ENCODE measurements at places on chromosomes 1 and 21.

DNA sequence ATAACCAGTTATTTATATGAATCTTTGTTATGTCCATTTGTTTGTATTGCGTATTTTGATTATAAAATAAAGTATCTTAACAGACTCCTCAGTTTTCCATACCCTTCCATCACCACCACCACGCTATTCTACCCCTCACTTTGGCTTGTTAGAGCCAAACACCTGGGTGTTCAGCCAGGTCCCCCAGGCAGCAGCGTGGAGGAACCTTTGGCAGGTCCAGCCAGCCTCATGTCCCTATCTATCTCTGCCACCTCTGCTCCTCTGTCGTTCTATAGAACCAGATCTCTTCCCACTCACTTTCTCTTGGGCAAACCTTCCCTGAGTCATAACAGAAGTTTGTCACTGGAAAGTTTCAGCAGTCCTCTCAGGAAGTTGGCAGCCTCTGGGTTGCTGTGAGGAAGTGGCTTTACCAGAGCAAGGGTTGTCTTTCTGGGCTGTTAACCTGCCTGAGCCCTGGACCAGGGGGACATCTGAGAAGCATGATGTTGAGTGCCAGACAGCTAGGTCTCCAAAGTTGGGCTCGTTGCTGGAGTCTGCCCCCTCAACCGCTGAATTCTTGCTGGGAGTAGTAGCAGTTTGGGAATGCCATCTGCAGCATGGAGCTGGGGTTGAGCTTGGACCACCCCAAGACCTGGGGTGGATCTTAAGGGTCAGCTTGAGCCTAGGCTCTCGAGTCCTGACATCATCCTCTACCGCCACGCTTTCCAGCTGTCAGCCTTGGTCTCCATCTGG, 996 bp upstream of the SH3BGRL3 start:
- no peak for DNase-seq

DNA sequence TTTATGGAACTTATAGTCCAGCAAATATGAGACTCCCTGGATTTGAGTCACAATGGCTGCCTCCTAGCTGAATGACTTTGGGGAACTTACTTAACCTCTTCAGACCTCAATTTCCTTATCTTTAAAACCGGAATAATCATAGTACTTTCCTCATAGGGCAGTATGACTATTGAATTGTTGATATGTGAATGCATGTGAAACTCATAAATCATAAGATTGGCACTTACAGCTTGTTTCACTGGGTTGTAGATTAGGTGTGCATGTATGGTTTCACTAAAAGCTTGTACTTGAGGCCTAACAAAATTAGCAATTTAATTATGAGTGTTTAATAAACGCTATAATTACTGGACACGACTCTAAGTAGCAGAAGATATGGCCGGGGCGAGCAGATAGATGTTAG, 72.5 kb downstream of the ST6GALNAC5 start:
- DNase-seq, result no peak

DNA sequence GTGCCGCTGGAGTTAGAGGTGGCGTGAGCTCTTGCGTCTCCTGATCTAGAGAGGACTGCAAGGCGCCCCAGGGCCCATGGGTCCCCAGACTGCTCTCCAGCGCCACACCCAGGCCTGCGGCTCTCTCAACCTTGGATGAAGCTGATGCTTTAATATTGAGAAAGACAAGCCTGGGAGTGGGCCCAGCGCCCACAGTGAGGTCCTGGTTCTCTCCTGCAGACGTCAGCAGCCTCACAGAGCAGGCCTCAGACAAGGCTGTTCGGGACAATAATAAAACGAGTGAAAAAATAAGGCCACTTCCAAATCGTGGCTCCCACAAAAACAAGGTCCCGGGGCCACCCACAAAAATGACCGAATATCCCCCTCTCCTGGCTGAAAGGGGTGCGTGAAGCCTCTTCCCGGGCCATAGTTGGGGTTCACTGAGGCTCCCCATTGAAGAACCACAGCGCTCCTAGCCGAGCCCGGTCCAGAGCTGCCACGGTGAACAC, 6.0 kb upstream of the DNMT3L start:
- no peak for DNase-seq

DNA sequence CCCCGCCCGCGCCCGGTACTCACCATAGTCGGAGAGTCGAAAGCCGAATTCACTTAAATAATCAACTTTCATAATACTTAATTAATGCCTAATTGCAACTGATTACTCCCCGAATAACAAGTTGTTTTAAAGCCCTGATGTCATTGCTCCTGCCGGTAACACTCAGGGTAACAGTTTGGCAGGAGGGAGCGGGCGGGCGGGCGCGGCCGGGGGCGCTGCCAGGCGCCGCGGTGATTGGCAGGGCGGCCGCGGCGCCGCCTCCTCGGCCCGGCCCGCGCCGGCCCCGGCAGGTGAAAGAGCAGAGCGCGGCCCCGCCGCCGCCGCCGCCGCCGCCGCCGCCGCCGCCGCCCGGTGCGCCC, 102.2 kb downstream of the CASZ1 start:
- DNase-seq, result peak; percentile 40

DNA sequence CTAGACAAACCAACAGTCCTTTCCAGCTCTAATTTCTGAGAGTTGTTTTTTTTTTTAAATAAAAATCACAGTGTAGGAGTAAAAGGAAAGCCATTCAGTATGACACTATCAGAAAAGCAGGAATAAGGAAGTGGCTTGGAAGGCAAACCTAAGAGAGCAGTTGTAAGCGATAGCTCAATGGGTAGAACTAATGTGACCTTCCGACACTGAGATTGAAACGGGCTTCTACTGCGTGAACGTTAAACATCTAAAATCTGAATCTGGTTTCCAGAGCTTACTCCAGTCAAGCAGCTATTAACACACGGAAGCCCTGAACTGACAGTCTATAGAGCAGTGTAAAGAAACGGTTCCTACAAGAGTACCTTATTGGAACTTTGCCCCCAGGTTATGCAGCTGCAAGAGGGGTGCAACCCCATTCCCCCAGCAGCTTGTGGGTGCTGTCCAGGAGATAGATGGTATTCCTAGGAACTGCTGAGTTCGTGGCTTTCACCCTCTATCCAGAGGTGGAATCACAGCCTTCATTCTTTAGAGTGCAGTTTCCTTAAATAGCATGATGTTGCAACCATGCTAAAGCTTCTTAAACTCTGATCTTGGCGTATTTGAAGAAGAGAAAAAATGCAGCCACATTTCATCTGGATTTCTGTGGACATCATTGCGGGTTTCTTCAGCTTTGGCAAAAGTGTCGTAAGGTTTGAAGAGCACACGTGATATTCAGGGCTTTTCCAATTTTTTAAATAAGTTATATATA, 3.3 kb upstream of the IRF2BP2 start:
- DNase-seq, result no peak

GRCh38 chr1:167197692-167198091, 23.0 kb upstream of the POU2F1 start:
- no peak for DNase-seq

- peak; percentile 34 for DNase-seq
Measured at GRCh38 chr1:171654942-171655745, 2.7 kb upstream of the MYOC start.

- DNase-seq, result no peak
Measured at GRCh38 chr21:44376606-44377005, 23.2 kb downstream of the TRPM2 start.

GRCh38 chr1:225362805-225363204, 65.0 kb downstream of the LBR start:
- DNase-seq, result no peak

DNA sequence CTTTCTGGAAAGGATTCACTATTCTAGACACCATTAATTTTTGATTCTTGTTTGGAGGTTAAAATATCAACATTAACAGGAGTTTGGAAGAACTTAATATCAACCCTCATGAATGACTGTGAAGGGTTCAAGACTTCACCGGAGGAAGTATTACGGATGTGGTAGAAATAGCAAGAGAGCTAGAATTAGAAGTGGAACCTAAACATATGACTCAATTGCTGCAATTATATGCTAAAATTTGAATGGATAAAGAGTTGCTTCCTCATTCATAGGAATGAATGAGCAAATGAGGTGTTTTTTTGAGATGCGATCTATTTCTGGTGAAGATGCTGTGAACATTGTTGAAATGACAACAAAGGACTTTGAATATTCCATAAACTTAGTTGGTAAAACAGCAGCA, 77.9 kb upstream of the TNFSF4 start:
- no peak for DNase-seq

DNA sequence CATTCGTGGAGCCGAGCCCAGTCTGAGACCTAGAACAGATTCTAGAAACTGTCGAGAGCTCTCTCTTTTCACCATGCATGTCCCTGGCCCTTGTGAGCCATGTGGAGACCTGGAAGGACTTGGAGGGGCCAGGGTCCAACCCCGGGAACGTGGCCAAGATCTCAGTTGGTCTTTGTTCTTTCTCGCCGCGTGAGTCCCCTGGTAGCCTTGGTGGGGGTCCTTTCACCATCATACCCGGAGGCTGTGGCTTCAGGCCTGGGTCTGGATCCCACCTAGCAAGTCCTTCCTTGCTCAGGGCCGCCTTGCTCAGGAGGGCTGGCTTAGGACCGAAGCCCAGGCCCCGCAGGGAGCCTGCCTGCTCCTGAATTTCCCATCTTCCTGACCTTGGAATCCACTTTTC, 168.0 kb downstream of the CAMTA1 start:
- DNase-seq, result no peak

GRCh38 chr1:98702976-98703375, 41.5 kb downstream of the SNX7 start:
- no peak for DNase-seq

DNA sequence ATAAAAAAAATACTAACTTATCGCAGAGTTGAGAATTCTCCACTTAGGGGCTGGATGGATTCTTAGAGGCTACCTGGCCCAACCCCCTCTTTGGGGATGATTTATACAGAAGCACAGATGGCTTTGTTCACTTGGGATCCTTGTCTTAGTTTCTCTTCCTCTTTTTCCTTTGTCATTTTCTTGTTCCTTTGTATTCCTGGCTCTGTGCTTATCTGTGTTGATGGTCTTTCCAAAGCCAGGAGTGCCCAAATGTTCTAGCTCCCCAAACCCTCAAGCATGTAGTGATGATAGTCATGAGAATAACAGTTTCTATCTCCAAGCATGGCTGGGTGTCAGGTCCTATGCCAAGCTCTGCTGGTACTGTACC, 27.4 kb downstream of the EPHB2 start:
- DNase-seq, result no peak
